ENCODE measurements at places on chromosomes 2 and 18.

DNA sequence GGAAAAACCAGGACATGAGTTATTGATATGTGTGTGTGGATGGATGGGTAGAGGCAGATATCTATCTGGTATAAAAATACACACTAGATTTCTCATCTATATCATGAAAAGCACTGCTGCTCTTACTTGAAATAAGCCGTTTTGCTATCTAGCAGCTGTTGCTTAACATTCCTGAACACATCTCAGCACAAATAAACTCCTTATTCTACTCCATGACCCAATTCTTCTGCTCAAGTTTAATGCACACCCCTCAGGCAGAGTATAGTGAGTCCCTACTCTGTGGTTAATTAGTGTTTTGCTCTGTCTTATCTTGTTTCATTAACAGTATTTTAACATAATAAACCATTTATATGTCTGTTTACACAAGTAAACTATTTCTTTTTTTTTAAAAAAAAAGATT lies 134.2 kb downstream of the CBLN2 start:
- DNase-seq = no peak

DNA sequence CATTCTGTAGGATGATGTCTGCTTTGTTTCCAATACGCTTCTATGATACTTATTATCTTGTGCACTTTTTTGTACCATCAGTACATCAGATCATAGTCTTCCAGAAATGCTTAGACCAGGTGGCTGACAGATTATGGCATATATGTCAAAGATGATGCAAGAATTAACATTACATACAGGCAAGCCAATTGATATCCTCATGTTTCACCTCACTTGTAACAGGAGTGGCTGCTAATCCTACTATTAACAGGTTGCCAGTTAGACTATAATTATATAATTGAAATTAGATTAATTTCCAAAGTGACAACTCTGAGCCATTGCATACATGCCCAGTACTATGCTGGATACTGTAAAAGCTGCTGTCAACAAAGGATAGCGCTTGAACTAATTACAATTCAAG lies 77.2 kb downstream of the TLK1 start:
- DNase-seq = no peak

DNA sequence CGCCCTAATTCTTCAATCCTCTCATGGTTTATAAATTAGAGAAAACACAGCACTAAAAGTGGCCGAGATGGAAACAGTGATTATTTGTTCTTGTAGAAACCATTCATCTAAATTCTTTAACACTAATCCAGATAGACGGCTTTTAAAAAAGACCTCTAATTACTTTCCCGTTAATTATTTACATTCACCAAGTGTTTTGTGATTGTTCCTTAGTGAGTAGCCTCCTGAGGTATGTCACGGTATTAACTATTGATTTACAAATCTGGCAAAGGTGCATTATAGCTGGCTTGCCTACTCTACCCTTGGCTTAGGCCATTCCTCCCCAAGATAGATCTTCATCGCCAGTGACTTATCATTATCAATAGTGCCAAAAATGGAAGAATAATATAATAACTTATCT lies 436.4 kb upstream of the ST6GAL2 start:
- no peak for DNase-seq

GRCh38 chr2:130261970-130262760 lies 63.9 kb upstream of the TUBA3E start:
- DNase-seq = no peak

DNA sequence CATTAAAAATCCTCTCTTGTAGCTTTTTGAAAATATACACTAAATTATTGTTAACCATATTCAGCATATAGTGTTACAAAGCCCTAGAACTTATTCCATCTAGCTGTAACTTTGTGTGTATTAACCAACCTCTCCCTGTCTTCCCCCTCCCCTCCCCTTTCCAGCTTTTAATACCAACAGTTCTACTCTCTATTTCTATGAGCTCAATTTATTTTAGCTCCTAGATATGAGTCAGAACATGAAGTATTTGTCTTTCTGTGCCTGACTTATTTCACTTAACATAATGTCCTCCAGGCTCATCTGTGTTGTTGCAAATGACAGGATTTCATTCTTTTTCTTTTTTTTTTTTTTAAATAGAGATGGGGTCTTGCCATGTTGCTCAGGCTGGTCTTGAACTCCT lies 45.1 kb downstream of the GPD2 start:
- no peak for DNase-seq

DNA sequence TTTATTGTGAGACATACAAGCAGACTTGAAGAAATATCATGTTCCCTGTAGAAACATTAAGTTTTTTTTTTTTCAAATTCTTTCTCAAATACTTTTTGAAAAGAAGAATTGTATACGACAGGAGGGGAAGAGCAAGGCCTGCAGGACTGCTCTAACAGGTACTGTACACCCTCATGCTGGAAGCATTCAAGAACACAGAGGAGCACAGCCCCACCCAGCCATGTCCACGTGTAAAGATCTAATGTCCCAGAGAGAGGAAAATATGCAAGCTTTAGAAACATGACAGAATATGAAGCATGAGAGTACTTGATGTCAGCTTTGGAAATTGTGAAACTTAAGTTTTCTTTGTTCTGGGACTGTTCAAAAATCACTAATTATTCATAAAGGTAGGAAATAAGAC lies 191.6 kb downstream of the TTC32 start:
- DNase-seq = no peak

DNA sequence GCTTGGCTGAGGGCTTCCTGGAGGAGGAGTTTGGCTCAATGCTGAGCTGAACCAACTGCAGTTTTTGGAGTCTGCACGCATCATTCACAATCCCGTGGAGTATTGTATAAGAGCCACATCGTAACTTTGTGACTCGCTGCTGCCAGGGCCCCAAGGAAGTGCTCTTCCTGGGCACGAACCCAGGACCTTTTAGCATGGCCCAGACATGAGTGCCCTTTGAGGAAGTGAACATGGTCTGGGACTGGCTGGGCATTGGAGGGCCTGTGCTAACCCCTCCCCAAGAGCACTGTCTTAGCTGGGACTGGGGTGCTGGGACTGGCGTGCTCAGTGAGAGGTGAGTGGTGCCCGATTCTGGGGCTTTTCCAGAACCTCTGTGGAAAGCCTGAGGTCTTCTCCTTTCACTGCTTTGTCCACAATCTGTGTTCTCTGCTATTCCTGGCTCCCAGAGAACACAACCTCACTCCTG lies 88.6 kb downstream of the LIPG start:
- no peak for DNase-seq

GRCh38 chr2:171402906-171403580 lies 30.7 kb downstream of the METTL8 start:
- no peak for DNase-seq

DNA sequence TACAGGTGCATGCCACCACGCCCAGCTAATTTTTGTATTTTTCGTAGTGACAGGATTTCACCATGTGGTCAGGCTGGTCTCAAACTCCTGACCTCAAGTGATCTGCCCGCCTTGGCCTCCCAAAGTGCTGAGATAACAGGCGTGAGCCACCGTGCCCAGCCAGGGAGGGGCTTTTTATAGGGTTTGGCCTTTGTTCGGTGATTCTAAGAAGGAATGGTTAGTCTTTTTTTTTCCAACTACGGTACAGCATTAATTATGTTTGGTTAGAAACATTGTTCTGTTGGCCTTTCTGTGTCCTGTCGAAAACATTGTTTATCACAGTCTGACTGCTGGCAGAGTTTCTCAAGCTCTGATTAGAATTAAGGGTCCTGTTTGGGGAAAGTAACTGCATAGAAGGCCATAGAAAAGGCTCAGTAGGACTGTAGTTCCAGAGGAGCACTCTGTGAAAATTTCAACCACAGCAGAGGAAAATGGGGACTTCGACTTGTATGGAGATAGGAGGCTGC lies 19.3 kb upstream of the SMCHD1 start:
- DNase-seq = no peak

- DNase-seq = no peak
These were observed 92.6 kb downstream of the RIT2 start for GRCh38 chr18:43022874-43023273.

- no peak for DNase-seq
These were observed 232.6 kb upstream of the SKOR2 start for GRCh38 chr18:47484068-47484467.

DNA sequence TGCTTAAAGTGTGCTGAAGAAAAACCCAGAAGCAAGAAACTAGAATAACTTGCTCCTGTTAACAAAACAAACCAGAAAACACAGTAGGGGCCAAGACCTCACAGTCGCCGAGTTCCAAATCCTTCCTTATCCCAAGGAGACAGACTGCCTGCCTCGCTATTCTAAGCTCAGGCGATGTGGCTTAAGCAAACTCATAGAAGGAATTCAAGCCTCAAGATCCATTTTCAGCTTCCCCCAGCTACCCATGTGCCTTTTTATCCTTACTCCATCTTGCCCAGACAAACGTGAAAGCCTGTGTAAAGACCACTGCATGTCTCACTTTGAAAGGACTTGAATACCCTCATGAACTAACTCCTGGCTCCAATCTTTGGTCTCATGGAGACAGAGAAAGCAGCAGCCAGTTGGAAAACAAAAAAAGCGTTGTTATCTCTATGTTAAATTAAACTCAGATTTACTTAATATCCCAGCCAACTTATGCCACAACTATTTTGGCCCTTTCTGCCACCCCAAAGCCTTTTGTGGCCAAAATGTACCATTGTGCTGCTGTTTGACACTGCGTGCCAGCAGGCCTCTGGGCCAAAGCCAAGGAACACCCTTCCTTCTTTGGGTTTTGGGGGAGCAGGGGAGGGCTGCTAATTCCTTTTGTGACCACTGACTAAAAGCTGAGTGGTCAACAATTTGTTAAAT lies 123.2 kb upstream of the FZD5 start:
- DNase-seq = no peak

DNA sequence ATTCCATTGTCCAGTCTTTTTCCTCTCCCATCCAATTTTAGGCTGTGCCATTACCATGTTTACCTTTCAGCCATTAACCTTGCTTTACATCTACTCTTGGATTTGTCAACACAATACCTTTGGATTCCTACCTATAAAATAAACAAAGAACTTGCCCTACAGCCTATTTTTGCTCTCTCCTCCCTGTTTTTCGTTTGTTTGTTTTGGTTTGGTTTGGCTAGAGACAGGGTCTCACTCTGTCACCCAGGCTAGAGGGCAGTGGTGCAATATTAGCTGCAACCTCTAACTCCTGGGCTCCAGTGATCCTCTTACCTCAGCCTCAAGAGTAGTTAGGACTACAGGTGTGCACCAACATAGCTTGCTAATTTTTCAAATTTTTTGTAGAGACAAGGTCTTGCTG lies 76.1 kb downstream of the SP100 start:
- DNase-seq = no peak

GRCh38 chr18:22169011-22169888 lies at the start of gene GATA6:
Gene GATA6 (plus strand): TSS chr18:22169589. CDS start chr18:22171145, 1,556 bp downstream.
- DNase-seq = no peak
